ENCODE measurements at places on chromosomes 5 and 9. TPM values are rescaled to one million over a fixed set of nuclear protein-coding genes. Genes with fewer than 3 reads are reported as not detected.

The FBXO10 gene
- 7.5 TPM for total RNA-seq

The EMB gene
- total RNA-seq = 16.1 TPM

The NDUFB6 gene
- 30.5 TPM for total RNA-seq

The IGFBPL1 gene
- not detected for total RNA-seq

The ZNF484 gene
- 17.8 TPM for total RNA-seq

The STPG3 gene
- not detected for total RNA-seq

The CCDC107 gene
- 22.4 TPM for total RNA-seq

The CDKN2A gene
- 1.7 TPM for total RNA-seq

The PLPP1 gene
- total RNA-seq = 180 TPM

The CSF1R gene
- total RNA-seq = 16.9 TPM

The GPR150 gene
- 0.18 TPM for total RNA-seq

- no peak for DNase-seq
Observed at GRCh38 chr5:181100121-181100875, 30.7 kb downstream of the OR2V1 start.

GRCh38 chr9:131203431-131204218 lies 72.7 kb downstream of the FAM78A start:
- no peak for DNase-seq

GRCh38 chr9:121267689-121268597 lies at the start of gene GSN:
Gene GSN, plus strand, starts transcription at chr9:121268162. Its CDS starts 33,810 bp downstream, at chr9:121301972.
- peak; percentile 89 for DNase-seq

GRCh38 chr5:151569132-151570046 lies 21.7 kb downstream of the FAT2 start:
- DNase-seq = no peak

- no peak for DNase-seq
Observed at GRCh38 chr9:14396171-14396570, 82.2 kb upstream of the NFIB start.

GRCh38 chr5:63687854-63688516 lies 274.3 kb downstream of the HTR1A start:
- DNase-seq = no peak

GRCh38 chr9:136854113-136854841 lies 2.1 kb downstream of the MAMDC4 start:
- DNase-seq = no peak

DNA sequence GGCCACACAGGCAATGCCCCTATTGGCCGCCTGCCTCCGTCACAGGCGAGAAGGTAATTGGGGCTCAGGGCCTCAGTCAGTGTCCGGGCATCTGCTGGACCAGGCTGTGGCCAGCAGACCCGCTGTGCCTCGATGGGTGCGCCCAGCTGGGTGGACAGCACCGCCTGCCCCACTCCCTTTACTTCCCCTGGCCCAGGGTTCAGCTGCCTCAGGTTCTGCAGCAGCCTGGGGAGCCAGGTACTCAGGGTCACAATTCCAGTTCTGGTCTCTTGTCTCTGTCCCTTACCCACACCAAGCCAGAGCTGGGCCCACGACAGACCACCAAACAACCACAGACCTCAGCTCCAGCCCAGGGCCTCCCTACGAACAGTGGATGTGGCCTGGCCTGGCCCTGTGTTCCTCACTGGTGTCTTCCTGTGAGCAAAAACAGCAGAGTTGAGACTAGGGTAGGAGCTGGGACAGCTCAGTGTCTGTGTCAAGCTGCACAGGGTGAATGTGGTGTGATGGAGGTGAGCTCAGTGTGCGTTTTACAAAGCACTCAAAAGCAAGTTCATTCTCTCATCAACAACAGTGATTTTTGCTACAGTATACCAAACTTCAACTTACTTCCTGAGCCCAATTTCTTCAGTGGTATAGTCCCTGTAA lies 33.4 kb upstream of the SUSD3 start:
- DNase-seq = no peak

DNA sequence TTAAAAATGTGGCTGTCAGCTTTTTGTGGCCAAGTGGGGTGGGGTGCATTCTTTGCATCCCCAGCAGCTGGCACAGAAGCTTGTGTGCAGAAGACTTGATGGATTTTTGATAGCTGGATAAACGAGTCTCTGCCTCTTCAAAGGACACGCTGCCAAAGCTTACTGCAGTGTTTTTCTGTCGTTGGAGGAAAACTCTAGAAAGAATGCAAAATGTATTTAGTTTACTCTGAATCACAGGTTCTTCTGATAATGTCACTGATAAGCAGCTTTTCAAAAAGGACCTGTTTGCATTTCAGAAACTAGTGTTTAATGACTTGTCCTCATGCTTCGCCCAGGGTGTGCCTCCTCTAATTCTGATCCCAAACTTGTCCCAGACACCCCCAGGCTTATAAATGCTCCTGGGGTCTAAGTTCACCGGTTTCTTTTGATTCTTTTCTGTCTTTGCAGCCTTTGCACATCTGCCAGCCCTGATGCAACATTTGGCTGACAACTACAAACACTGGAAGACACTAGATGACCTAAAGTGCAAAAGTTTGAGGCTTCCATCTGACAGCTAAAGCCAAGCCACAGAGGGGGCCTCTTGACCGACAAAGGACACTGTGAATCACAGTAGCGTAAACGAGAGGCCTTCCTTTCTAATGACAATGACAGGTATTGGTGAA lies 66.0 kb downstream of the WDR41 start:
- no peak for DNase-seq
